ENCODE measurements at places on chromosomes 1 and 21. TPM values are rescaled to one million over a fixed set of nuclear protein-coding genes. Genes with fewer than 3 reads are reported as not detected.

- peaks cover 3% of the 10 kb centered on the region for H3K27me3 ChIP-seq
- no peaks in the 10 kb centered on the region for H3K4me1 ChIP-seq
- no peak overlapping the region for H3K4me3 ChIP-seq
- no peaks in the 10 kb centered on the region for H3K36me3 ChIP-seq
- DNase-seq = no peak
These were observed 178.0 kb downstream of the CAMTA1 start for GRCh38 chr1:6962996-6963911.

- H3K4me1 ChIP-seq = peaks cover 5% of the 10 kb centered on the region
- H3K27me3 ChIP-seq = no peaks in the 10 kb centered on the region
- DNase-seq = no peak
- H3K4me3 ChIP-seq = no peak overlapping the region
- H3K36me3 ChIP-seq = no peaks in the 10 kb centered on the region
These were observed 30.3 kb downstream of the CEP350 start for GRCh38 chr1:179984942-179985341.

DNA sequence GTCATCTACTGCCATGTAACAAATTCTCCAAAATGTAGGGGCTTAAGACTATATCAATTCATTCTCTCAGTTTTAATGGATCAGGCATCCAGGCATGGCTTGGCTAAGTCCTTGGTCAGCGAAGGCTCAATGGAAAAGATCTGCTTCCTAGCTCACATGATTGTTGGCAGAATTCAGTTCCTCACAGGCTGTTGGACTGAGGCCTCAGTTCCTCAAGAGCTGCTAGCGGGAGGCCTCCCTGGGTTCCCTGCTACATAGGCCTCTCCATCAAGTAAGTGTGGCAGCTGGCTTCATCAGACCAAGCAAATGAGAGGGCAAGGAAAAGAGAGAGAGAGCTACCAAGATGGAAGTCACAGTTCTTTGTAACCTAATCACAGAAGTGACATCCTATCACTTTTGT, 19.6 kb upstream of the EYA3 start:
- H3K4me3 ChIP-seq = no peak overlapping the region
- H3K27me3 ChIP-seq = no peaks in the 10 kb centered on the region
- no peaks in the 10 kb centered on the region for H3K36me3 ChIP-seq
- no peak overlapping the region for H3K27ac ChIP-seq

DNA sequence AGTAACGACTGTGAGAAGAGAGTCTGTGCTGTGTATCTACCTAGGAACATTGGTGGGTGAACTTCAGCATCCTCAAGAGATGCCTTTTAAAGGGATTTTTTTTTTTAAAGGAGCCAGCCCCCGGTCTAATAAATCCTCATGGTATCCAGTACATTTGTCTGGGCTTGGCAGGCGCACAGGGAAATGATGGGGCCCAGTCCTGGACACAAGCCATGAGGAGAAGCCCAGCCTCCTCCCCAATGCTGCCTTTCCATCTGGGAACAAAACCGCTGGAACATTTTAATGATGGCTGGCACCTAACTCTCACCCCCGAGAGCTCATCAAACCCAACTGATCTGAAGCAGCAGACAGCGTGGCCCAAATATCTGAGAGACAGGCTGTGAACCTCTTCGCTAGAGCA, 64.2 kb downstream of the ACOT7 start:
- no peak overlapping the region for H3K4me3 ChIP-seq
- H3K36me3 ChIP-seq = no peaks in the 10 kb centered on the region
- no peak overlapping the region for H3K27ac ChIP-seq
- no peaks in the 10 kb centered on the region for H3K27me3 ChIP-seq

- no peaks in the 10 kb centered on the region for H3K36me3 ChIP-seq
- no peak overlapping the region for H3K4me3 ChIP-seq
- no peak overlapping the region for H3K27ac ChIP-seq
- no peaks in the 10 kb centered on the region for H3K27me3 ChIP-seq
These were observed 100.6 kb downstream of the SPAG17 start for GRCh38 chr1:118084400-118084799.

- no peaks in the 10 kb centered on the region for H3K4me1 ChIP-seq
- no peaks in the 10 kb centered on the region for H3K27me3 ChIP-seq
- no peak for DNase-seq
- no peaks in the 10 kb centered on the region for H3K36me3 ChIP-seq
- no peak overlapping the region for H3K27ac ChIP-seq
- no peak overlapping the region for H3K4me3 ChIP-seq
These were observed 1239.3 kb downstream of the MRPL39 start for GRCh38 chr21:24367936-24368335.

DNA sequence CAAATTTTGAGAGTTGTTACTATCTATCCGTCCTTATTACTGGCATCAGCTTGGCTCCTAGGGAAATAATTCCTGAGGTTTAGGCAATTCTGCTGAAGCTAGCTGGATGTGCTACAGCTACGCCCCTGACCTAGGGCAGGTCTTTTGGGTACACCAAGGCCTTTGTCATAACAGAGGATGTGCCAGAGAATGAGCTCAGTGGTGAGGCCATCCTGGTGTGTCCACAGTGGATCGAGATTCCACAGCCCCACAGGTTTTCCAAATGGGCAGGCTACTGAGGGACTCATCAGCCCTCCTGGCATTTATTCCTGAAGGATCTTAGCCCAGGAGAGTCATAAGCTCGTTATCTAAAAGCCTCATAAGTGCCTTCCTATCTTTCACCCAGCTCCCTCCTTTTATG, 475.2 kb upstream of the USP24 start:
- H3K4me1 ChIP-seq = no peaks in the 10 kb centered on the region
- no peak overlapping the region for H3K4me3 ChIP-seq
- H3K36me3 ChIP-seq = no peaks in the 10 kb centered on the region
- H3K27me3 ChIP-seq = no peaks in the 10 kb centered on the region

- DNase-seq = no peak
- H3K4me3 ChIP-seq = no peak overlapping the region
- H3K36me3 ChIP-seq = no peaks in the 10 kb centered on the region
- H3K4me1 ChIP-seq = peaks cover 25% of the 10 kb centered on the region
These were observed 15.7 kb downstream of the HSD11B1 start for GRCh38 chr1:209720326-209720725.

GRCh38 chr21:43290421-43291346, 121.9 kb downstream of the CRYAA start:
- H3K4me3 ChIP-seq = no peak overlapping the region
- DNase-seq = no peak
- H3K4me1 ChIP-seq = no peaks in the 10 kb centered on the region
- H3K27ac ChIP-seq = no peak overlapping the region

DNA sequence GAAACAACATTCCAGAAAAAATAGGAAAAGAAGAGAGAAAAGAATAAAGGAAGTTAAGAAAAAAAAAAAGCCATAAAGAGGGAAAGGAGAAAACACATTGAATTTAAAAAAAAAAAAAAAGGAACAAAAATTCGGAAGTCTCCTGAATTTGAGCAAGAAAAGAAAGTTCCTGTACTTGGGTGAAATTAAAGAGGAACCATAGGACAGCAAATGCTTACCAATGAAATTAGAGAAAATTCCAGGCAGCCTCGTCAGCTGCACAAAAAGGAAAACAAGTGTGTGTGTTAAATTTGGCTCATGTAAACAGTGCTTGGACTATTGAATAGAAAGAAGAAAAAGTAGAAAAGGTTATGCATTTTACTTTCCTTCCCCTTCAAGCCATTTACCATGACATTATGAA, 4.9 kb downstream of the IL12RB2 start:
- H3K27me3 ChIP-seq = no peaks in the 10 kb centered on the region
- H3K36me3 ChIP-seq = no peaks in the 10 kb centered on the region
- H3K4me3 ChIP-seq = no peak overlapping the region
- no peak for DNase-seq

DNA sequence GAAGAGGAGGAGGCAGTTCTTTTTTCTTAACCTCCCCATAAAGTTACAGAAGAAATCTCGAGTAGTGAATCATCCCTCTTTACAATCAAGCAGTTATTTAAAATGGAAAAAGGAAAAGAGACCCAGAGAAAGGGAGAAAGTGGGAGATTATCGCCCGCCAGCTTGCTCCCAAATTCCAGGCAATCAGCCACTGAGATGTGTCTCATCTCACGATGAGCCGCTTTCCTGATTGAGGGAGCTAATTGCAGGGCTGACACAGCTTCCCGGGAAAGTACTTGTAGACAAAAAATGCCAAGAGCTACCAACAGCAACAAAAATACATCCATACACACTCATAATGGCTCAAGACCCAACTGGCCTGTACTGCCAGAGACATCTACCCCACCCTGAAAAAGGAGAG, 191.6 kb upstream of the ZC3H12A start:
- H3K4me3 ChIP-seq = no peak overlapping the region
- H3K36me3 ChIP-seq = no peaks in the 10 kb centered on the region
- H3K27ac ChIP-seq = no peak overlapping the region

- H3K4me3 ChIP-seq = no peak overlapping the region
- no peak overlapping the region for H3K27ac ChIP-seq
- H3K4me1 ChIP-seq = peaks cover 4% of the 10 kb centered on the region
- no peaks in the 10 kb centered on the region for H3K36me3 ChIP-seq
- no peaks in the 10 kb centered on the region for H3K27me3 ChIP-seq
These were observed 499 bp downstream of the C1QA start for GRCh38 chr1:22636927-22637326.

GRCh38 chr1:234136073-234136472, 231.6 kb downstream of the SLC35F3 start:
- no peak for DNase-seq
- no peak overlapping the region for H3K4me3 ChIP-seq
- no peaks in the 10 kb centered on the region for H3K36me3 ChIP-seq

GRCh38 chr1:6500544-6501278, 9.2 kb upstream of the PLEKHG5 start:
- DNase-seq = no peak
- H3K27ac ChIP-seq = no peak overlapping the region
- no peak overlapping the region for H3K4me3 ChIP-seq
- H3K36me3 ChIP-seq = no peaks in the 10 kb centered on the region
- no peaks in the 10 kb centered on the region for H3K27me3 ChIP-seq
- H3K4me1 ChIP-seq = peaks cover 13% of the 10 kb centered on the region

GRCh38 chr21:37592496-37592895, 225.9 kb downstream of the DYRK1A start:
- H3K36me3 ChIP-seq = no peaks in the 10 kb centered on the region
- H3K27me3 ChIP-seq = no peaks in the 10 kb centered on the region
- H3K4me1 ChIP-seq = no peaks in the 10 kb centered on the region
- DNase-seq = no peak
- H3K4me3 ChIP-seq = no peak overlapping the region

DNA sequence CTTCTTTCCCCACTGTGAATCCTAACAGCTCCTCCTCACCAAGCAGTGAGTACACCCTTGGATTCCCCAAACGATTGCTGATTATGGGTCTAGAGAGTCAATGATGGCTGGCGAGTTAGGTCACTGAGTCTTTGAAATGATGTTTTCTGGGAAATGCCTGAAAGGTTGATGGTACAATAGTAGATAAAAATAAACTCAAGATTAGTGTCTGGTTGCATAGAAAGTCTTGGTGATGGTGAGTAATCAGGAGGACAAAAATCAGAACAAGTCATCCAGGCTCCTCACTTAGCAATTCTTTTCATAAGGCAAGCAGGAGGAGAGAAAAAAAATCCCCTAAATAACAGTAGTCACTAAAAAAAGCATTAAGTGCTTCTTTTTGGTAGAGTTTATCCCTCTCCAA, 22.6 kb downstream of the HLX start:
- no peaks in the 10 kb centered on the region for H3K36me3 ChIP-seq
- no peak overlapping the region for H3K27ac ChIP-seq

KIF21B gene
- total RNA-seq = 94.7 TPM

OR2G3 gene
- total RNA-seq = not detected

NCF2 gene
- 6.7 TPM for total RNA-seq

NBPF26 gene
- 63.8 TPM for total RNA-seq

GSTM4 gene
- total RNA-seq = 12.6 TPM

Measured in CD4-positive, alpha-beta memory T cell (primary cell).